ENCODE measurements at places on chromosomes 7 and 10. TPM values are rescaled to one million over a fixed set of nuclear protein-coding genes. Genes with fewer than 3 reads are reported as not detected.
A peak's percentile ranks its signal among the peaks of the same experiment; 100 is the strongest.

DNA sequence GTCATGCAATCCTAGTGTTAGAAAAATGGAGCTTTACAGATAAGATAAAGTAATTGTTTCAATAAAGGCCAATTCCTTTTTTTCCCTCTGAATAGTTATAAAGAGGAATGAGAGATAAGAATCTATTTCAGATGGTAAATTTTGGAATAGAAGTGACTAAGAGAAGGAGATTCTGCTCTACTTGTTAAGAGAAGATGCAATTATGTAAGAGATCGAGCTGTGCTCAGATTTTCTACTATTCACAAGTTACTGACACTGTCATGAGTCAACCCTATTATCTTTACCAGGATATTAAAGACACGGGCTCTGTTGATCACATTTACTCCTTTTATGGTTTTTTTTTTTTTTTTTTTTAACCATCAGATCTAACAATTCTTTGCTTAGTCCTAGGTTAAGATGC lies 511.3 kb downstream of the ARL4A start:
- DNase-seq = no peak
- no peak overlapping the region for H3K27ac ChIP-seq
- no peaks in the 10 kb centered on the region for H3K36me3 ChIP-seq
- peaks cover 8% of the 10 kb centered on the region for H3K4me1 ChIP-seq
- no peak overlapping the region for H3K4me3 ChIP-seq

DNA sequence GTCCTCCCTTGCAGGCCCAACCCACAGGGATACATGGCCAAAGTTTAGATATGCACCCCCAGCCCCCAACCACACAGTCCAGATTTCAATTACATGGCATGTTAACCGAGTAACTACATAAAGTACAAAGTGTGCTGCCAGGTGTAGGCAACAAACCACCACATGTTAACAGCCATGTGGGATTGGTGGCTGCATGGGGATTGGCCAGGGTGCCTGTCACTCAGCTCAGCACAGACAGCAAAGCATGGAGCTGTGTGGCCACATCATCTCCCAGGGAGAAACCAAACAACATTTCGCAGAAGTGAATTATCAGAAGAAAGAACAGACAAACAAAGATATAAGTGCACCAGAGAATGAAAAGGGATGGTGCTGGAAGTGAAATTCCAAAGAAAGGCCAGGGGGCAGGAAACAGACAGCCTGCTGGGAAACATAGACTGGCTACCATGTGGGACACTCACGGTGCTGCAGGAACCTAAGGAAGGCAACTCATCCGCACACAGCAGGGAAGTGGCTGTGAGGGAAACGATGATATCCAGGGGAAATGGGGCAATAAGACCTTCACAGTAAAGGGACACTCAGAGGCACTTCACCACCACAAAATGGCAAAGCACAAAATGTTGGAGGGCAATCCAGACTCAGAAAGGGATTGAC lies 171.2 kb downstream of the PTPRN2 start:
- H3K27ac ChIP-seq = peak overlapping the region; percentile 13
- H3K27me3 ChIP-seq = no peaks in the 10 kb centered on the region
- H3K4me3 ChIP-seq = no peak overlapping the region
- peaks cover 18% of the 10 kb centered on the region for H3K4me1 ChIP-seq

GRCh38 chr10:113920875-113921274 lies 66.4 kb downstream of the NHLRC2 start:
- H3K36me3 ChIP-seq = peaks cover 16% of the 10 kb centered on the region
- DNase-seq = peak; percentile 61
- no peaks in the 10 kb centered on the region for H3K27me3 ChIP-seq
- no peak overlapping the region for H3K27ac ChIP-seq
- H3K4me3 ChIP-seq = no peak overlapping the region

DNA sequence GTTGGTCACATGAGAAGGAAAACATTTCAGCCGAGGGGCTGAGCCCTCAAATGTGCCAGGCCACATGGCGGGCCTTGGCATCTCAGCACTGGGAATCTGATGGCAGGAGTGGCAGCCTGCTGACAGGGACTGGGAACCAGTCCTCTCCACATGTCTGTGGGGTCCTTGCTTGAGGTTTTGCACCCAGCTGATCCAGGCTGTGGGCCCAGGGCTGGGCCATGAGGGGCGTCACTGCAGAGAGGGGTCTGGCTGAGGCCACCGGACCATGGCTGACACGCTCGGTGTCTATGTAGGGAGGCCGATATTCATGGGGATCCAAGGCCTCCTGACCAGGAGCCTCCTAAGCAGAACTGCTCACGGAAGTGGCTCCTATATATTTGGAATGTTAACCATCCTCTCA lies 31.0 kb upstream of the PWWP2B start:
- H3K27me3 ChIP-seq = no peaks in the 10 kb centered on the region
- no peaks in the 10 kb centered on the region for H3K4me1 ChIP-seq
- H3K4me3 ChIP-seq = no peak overlapping the region
- no peaks in the 10 kb centered on the region for H3K36me3 ChIP-seq
- H3K27ac ChIP-seq = no peak overlapping the region

DNA sequence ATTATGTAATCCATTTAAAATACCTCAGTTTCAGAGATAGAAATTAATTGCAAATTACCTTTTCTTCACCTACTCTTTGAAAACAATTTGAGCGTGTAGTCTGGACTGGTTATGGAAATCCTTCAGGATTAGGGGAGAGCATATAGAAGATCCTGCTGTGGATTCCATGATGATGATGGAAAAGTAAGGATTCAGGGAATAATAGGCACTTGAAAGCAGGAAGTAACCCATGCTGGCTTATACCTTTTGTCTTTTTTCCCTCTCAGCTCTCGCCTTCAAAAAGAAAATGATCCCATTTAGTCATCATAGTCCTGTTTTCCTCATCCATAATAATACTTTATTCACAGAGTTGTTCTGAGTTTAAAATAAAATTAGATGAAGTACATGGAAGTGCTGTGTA lies 4.4 kb downstream of the HBP1 start:
- H3K4me3 ChIP-seq = no peak overlapping the region
- no peaks in the 10 kb centered on the region for H3K27me3 ChIP-seq
- H3K4me1 ChIP-seq = peaks cover 22% of the 10 kb centered on the region
- peaks cover 49% of the 10 kb centered on the region for H3K36me3 ChIP-seq
- H3K27ac ChIP-seq = no peak overlapping the region

GRCh38 chr7:85749696-85750453 lies 563.0 kb upstream of the SEMA3D start:
- H3K4me1 ChIP-seq = no peaks in the 10 kb centered on the region
- peaks cover 66% of the 10 kb centered on the region for H3K27me3 ChIP-seq
- H3K27ac ChIP-seq = no peak overlapping the region
- no peak for DNase-seq
- H3K4me3 ChIP-seq = no peak overlapping the region

The ATG9B gene
- total RNA-seq = 0.29 TPM
